BE2C (cell line): ENCODE measurements at places on chromosomes 3 and 15.

GRCh38 chr3:124263168-124263567 lies 271.2 kb upstream of the ROPN1 start:
- no peak for DNase-seq

DNA sequence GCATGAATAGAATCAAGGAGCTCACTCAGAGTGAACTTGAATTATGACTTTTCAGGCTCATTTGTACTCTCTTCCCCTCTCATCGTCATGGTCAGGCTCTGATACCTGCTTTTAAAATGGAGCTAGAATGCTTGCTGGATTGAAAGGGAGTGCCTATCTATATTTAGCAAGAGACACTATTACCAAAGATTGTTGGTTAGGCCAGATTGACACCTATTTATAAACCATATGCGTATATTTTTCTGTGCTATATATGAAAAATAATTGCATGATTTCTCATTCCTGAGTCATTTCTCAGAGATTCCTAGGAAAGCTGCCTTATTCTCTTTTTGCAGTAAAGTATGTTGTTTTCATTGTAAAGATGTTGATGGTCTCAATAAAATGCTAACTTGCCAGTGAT lies 9.6 kb downstream of the CCNDBP1 start:
- DNase-seq, result no peak

- no peak for DNase-seq
These were observed 203.8 kb downstream of the TCF12 start for GRCh38 chr15:57122080-57122840.

- no peak for DNase-seq
These were observed 116.2 kb upstream of the KCNMB2 start for GRCh38 chr3:178420033-178420432.

GRCh38 chr3:58216496-58217195 lies 5.9 kb upstream of the DNASE1L3 start:
- DNase-seq, result no peak

GRCh38 chr3:132354916-132355702 lies 37.9 kb downstream of the ACP3 start:
- no peak for DNase-seq

DNA sequence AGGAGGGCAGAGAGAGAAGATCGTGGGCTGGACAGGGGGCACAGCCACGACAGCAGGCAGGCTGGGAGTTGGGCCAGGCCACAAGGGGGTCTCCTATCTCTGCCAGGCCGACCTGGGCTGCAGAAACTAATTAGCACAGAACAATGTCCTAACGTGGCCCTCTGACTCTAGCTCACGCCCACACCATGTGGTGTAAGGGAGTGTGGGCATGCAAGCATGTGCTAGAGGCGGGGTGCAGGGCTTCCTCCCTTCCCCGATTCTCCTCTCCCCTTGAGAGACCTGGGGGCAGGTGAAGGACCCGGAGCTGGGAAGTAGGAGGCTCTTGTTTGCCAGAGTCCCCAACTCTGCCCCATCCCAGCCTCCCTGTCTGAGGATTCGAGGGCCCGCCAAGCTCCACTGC lies 65.5 kb downstream of the LINGO1 start:
- no peak for DNase-seq

GRCh38 chr15:26096581-26096980 lies 233.5 kb upstream of the ATP10A start:
- no peak for DNase-seq

- no peak for DNase-seq
These were observed 133.9 kb downstream of the LRRC28 start for GRCh38 chr15:99385005-99385669.

DNA sequence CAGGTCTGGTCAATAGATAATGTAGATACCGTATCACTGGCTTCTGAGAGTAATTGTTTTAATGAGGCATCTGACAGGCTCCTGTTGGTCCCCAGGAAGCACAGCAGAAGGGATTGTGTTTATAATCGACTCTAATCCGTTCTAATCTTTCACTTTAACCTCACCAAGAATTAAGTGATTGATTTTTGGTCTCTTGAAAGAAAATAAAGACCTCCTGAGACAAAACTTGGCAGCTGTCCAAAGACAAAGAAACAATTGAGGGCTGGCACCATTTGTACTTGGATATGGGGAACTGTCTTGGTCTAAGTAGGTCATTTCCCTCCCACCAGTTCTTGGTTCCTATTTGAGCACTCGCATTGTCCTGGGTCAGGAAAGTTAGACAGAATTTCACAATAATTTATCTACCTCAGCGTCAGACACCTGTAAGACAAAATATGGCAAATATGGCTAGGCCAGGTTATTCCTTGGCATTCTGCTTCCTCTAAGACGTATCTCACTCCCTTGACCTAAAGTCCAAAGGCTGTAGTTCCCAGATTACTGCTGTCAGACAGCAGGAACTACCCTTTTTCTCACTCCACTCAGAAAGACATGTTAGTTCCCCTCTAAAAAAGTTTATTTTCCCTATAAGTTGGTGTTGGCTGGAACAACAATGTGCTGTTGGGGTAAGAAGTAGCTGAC lies 22.7 kb upstream of the CD96 start:
- no peak for DNase-seq

GRCh38 chr15:74470631-74471395 lies 9.9 kb upstream of the UBL7 start:
- no peak for DNase-seq

DNA sequence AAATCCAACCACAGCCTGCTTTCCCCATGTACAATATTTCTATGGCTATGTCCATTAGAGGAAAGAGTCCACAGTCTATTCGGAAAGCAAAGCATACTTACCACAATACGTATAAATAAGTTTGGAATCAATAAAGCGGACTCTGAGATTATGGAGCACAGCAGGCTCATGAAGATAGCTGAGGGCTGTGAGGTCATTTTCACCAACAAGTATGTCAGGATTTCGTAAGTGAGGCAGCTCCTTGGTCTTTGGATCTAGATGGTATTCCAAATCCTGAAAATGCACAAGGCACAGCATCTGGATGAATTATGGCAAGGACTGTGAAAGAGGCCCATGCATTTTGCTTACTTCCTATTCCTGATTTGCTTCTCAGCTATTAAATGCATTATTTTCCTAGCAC lies 100.4 kb downstream of the MYO5A start:
- no peak for DNase-seq

DNA sequence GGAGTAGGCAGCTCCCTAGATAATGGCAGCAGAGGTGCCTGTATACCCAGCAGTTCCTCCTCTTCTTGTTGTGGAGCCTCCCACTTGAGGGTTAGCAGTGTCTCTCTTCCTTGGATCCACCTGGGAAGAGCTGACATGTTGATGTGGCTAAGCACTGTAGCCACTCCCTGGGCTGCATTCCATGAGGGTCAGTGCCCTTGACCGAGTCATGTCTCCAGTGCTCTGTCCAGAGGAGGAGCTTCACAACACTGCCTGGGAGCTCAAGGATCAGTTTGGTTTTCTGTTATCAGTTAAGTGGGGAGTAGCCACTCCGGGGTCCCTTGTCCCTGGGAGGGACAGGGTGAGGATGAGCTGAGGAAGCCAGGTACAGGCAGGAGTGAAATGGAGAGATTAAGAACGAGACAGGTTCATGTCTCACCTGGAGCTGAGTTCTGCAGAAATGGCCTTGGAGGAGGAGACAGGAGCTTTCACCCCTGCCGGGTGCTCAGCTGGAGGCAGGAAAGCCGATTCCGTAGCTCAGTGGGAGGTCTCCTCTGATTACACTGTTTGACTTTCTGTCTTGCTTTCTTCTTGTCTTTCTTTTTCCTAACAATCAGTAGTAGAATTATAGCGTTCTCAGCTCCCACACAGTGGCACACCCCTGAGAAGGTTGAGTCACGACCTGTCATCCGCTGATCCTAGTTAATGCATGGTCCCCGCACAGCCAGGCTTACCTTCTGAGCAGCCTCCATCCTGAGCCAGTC lies 57.9 kb upstream of the SEC22A start:
- DNase-seq, result no peak

DNA sequence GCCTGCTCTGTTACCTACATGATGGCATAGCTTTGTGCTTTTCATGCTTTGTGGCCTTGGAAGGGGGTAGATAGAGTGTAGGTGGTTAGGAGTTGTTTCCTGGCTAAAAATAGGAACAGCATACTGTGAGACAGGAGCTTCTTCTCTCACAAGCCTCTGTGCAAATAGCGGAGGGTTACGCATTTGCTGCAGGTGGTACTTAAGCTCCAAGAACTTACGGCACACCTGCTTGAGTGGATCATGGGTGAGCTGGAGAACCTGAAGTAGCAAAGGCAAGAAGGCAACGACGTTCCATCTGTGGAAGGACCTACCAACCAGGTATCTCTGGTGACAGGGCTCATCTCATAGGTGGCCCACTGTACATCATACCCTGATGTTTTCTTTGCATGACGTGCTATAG lies 66.0 kb downstream of the ST6GAL1 start:
- no peak for DNase-seq

- DNase-seq, result peak; percentile 46
These were observed 14.5 kb downstream of the H1-8 start for GRCh38 chr3:129557548-129557894.

DNA sequence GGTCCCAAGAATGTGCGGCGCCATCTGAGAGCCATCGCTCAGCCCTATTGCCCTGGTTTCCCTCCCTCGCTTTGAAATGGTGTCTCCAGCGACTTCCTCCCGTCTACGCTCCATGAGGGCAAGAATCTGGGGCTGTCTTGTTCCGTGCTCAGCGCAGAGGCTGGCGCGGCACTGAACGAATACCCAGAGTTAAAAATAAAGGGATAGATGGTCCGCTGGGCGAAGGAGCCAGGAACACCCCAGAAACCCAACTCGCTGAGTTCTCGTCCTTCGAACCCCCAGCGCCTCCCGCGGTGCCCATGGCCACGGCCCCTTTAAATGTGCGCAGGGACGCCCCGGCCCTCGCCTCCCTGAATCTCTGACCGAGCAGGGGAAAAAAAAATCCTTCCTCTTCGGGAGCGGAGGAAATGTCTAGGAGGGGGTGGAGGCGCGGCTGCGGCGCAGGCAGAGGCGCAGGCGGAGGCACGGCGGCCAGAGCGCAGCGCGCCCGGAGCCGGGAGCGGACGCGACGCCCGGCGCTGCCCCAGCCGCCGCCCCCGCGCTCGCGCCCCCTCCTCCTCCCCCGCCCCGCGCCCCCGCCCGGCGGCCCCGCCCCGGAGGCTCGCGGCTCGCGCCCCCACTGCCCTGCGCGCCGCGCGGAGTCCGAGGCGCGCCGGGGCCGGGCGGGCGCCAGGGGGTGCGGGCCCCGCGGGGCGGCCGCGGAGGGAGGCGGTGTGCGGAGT lies 8.5 kb upstream of the FGD5 start:
- DNase-seq, result no peak

GRCh38 chr3:102972350-102972749 lies 537.5 kb downstream of the ZPLD1 start:
- DNase-seq, result no peak

GRCh38 chr3:128800241-128801187 lies 74.5 kb downstream of the RAB7A start:
- DNase-seq, result no peak

DNA sequence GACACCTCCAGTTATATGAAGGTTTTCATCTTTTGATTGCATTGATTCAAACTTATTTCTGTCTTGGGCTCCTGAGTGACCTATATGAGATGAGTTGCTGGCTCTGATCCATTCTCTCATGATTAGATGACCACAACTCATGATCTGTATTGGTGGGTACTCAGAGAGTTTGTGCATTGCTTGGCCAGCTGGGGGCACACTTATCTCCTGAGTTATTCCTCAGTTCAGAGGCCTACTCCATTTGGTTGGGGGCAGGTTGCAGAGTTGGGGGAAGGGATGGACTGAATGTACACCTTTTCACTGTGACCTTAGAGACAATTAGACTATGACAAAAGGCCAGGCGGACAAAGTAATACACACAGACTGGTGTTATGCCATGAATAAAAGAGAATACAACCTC lies 166.2 kb upstream of the SEMA6D start:
- DNase-seq, result peak; percentile 30

DNA sequence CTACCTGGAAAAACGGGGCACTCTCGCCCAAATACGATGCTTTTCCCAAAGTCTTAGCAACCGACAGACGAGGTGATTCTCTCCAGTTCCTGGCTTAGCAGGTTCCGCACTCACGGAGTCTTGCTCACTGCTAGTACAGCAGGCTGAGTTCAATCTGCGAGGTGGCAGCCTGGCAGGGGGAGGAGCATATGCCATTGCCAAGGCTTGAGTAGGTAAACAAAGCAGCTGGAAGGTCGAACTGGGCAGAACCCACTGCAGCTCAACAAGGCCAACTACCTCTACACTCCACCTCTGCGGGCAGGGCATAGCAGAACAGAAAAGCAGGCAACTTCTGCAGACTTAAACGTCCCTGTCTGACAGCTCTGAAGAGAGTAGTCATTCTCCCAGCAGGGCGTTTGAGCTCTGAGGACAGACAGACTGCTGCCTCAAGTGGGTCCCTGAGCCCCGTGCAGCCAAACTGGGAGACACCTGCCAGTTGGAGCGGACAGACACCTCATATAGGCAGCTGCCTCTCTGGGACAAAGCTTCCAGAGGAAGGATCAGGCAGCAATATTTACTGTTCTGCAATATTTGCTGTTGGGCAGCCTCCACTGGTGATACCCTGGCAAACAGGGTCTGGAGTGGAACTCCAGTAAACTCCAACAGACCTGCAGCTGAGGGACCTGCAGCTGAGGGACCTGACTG lies 73.4 kb upstream of the CADM2 start:
- no peak for DNase-seq

- DNase-seq, result no peak
These were observed 182.7 kb downstream of the MEIS2 start for GRCh38 chr15:36917411-36918267.

GRCh38 chr15:81113861-81114291 lies 20.2 kb upstream of the CFAP161 start:
- no peak for DNase-seq

GRCh38 chr3:50401978-50402595 lies 42.8 kb upstream of the TMEM115 start:
- no peak for DNase-seq

DNA sequence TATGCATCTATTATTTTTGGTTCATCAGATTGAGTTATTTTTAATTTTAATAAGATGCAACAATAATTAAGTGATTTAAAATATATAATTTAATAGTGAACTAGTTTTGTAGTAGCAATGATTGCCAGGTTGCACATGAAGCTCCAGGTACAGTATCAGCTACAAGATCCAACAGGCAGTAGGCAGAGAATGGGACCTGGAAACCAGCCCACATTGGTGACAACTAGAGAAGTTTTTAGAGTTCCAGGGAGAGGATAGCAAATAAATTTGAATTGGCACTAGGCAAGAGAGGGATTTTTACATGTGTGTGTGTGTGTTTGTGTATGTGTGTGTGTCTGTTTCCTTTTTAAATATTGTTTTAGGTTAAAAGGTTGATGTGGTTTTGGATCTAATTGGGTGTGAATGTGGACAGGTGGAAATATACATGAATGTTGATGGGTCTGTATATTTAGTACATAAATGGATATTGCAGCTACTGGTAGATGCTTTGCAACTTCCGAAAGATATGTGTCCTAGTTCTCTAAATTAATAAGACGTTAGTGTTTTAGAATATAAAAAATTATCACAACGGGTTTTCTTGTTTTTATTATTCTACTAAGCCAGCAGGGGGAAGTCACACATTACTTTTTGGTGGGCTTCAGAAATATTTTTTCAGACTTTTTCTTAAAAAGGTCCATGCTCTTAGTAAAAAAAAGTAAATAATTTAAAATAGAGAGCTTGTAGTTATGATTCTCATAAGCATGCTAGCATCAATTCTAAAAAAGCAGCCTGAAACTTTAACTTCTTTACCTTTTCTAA lies 110.1 kb upstream of the GBE1 start:
- no peak for DNase-seq

- peak; percentile 0 for DNase-seq
These were observed 195.6 kb downstream of the XXYLT1 start for GRCh38 chr3:195075199-195075940.

- DNase-seq, result no peak
These were observed 251.7 kb downstream of the THSD4 start for GRCh38 chr15:71366926-71367325.

- no peak for DNase-seq
These were observed 12.6 kb downstream of the TIPARP start for GRCh38 chr3:156687023-156687422.

GRCh38 chr3:146970236-146970635 lies 365.1 kb upstream of the PLSCR5 start:
- no peak for DNase-seq
